Activated T-helper 2 cell treated with anti-CD3 and anti-CD28 coated beads, Interferon-gamma antibody, Interleukin-2, Interleukin-4, amounts not matched to agents 10 μg/mL and 5 μg/mL and 100 μg/mL, durations not matched to agents 14 hours and 24 hours and 36 hours (primary cell): ENCODE measurements at places on chromosomes 2 and 18.

- no peak for DNase-seq
Measured at GRCh38 chr2:220962556-220962955, 609.5 kb downstream of the EPHA4 start.

DNA sequence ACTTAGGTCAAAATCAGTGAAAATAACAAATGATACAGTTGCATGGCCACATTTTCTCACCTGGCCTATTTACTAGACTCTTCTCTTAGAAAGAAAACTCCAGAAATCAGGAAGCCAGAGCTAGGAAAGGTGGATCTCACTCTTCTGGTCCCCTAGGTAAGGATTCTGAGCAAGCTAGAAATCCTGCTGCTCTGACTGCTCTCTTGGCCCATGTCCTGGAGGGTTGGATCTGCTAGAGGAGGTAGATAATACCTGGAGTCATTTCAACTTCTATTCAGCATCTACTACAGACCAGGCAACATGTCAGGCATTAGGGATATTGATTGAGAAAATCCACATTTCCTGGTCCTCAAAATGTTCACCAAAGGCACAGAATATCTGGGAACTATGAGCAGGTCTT lies 34.9 kb downstream of the AKAIN1 start:
- no peak for DNase-seq

GRCh38 chr2:9914384-9915065 lies 37.0 kb upstream of the GRHL1 start:
- DNase-seq, result no peak

DNA sequence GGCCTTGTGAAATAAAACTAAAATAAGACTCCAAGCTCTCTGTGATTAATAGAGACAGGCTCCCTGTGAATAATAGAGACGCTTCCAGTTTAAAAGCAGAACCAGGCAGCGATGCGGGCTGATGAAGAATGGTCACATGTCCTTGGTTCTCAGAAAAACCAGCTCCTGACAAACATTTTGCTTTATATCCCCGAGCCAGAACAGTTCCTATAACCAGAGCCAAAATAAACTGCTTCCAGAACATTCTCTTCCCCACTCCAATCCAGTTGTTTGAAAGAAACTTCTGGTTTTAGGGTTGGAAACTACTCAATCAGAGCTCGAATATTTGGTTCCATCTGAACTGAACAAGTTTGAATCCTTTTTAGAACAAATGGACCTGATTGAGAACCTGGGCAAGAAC lies 213.7 kb downstream of the TSN start:
- no peak for DNase-seq

DNA sequence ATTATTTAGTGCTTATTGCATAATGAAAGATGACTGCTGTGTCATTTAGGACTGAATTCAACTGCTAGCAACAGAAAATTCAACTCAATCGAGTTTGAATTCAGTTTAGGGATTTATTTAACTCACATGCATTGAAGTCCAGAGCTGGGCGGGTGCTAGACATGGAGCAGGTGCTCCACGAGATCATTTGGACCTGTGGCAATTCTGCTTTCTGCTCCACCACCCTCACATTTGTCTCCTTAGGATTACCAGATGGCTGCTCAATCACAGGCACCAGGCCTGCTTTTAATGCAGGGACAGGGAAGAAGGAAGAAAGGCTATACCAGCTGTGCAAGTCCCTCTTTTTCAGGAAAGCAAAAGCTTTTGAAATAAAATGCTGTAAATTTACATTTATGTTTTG lies 572.9 kb upstream of the SLC8A1 start:
- DNase-seq, result no peak

GRCh38 chr2:673615-674320 lies 3.4 kb downstream of the TMEM18 start:
- DNase-seq, result no peak

- DNase-seq, result no peak
Measured at GRCh38 chr2:50763776-50764175, 268.2 kb downstream of the NRXN1 start.

DNA sequence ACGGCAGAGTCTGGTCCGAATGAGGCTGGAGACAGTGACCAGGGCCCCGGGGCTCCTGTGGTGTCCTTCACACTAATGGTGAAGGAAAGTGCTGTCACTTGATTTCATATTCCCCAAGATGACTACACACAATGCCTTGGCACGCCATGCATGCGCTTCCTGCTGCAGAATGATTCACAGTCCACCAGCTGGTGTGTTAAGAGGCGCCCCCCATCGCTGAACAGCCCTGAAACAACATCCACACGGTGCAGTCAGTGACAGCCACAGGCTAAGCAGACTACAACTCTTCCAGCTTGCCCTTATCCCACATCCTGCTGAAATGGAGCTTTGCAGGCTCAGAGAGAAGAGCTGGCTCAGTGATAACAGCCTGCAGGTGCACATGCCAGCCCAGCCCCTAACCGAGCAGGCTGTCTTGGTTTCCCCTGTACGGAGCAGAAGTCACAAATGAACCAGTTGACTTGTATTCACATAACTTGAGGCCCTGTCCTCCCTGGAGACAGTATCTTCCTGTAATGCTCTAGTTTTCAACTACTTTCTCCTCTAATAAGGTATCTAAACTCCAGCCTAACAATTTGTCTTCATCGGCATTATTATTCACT lies 24.3 kb upstream of the CDH20 start:
- DNase-seq, result no peak

GRCh38 chr2:141933226-141933625 lies 197.6 kb downstream of the LRP1B start:
- no peak for DNase-seq

DNA sequence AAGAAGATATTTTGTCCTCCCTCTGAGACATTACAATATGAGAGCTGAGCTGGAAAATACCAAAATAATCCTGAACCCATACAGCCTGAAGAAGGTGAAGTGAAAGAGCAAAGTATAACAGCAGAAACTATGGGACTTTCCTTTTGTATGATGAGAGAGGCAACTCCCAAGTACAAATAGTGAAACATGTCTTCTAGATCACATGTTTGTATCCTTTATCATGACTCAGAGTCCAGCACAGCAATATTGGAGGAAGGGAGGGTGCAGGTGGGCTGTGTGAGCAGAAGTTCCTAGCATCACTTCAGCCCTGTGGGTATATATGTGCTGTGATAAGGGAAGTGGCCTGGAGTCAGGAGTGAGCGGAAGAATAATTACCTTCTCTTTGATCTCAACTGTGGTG lies 265.6 kb upstream of the NRXN1 start:
- DNase-seq, result no peak

- DNase-seq, result no peak
Measured at GRCh38 chr18:46546111-46546640, 110.8 kb downstream of the LOXHD1 start.

DNA sequence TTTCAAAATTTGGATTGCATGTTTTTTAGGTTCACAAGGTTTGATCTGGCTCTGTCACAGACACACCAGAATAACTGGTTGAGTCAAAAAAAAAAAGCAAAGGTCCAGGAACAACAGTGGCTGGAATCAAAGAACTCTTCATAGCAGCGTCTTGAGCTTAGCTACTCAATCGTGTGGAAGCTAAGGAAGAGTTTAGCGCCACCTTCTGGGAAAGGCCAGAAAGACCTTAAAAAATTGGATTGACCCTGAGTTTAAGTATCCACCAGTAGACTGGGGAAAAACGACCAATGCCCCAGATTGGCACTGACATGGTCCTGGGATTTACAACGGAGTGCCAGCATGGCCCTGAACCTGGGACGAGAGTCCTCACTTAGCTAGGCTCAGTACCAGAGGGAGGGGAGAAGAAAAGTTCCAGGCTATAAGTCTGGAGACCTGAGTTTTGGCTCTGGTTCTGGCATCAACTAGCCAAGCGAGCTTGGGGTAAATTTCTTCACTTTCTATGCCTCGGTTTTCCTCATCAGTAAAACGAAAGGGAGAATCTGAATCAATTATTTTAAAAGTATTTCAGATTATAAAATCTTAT lies 71.1 kb upstream of the TFCP2L1 start:
- DNase-seq, result no peak

- no peak for DNase-seq
Measured at GRCh38 chr2:233163486-233164103, 87.9 kb upstream of the ATG16L1 start.

- DNase-seq, result no peak
Measured at GRCh38 chr2:8522687-8523086, 159.2 kb upstream of the ID2 start.

- DNase-seq, result no peak
Measured at GRCh38 chr2:131143803-131144202, 38.7 kb downstream of the PLEKHB2 start.

DNA sequence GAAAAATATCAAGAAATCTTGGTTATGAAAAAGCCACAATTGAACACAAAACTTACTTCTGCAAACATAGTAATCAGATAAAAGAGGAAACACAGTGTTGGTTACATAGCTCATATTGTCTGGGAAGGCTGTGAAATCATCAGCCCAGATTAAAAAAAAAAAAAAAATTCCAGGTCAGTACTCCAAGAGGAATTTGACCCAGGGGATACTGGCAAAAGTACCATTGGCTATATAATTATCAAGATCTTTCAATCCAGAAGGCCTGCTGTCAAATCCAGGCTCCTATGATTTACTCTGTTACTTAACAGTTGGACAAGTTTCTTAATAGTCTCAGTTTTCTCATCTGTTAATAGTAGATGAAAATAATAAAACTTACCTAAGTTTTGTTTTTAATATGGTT lies 12.9 kb upstream of the IKZF2 start:
- DNase-seq, result no peak

DNA sequence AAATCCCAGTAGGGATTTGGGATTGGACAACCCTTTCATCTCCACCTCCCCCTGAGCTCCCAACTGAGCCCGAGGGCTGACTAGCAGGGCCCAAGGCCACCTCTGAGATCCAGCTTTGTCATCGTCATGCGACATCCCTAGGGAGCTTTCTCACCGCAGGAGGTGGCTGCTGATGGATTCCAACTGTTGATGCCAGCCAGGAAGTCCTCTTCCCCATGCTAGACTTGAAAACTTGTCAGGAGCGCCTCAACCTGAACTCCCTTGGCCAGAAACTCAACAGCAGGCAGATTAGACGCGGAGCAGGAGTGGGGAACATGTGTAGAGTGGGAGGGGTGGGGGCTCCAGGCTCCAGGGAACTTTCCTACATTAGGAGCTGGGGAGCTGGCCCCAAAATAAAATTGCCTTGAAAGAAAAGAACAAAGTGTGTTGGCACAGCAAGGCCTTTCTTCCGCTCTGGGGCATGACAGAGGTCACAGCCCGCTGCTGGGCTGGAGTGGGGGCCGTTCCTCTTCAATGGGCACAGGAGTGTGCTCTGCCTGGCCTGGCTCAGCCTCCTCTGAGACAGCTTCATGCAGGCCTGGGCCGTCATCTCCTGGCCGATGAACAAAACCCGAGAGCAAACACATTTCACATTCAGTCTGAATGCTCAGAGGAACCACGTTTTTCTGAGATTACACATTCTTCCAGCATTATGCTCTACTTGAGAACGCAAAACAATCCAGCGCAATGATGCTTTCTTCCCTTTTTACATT lies 34.5 kb downstream of the EMILIN2 start:
- DNase-seq, result no peak

DNA sequence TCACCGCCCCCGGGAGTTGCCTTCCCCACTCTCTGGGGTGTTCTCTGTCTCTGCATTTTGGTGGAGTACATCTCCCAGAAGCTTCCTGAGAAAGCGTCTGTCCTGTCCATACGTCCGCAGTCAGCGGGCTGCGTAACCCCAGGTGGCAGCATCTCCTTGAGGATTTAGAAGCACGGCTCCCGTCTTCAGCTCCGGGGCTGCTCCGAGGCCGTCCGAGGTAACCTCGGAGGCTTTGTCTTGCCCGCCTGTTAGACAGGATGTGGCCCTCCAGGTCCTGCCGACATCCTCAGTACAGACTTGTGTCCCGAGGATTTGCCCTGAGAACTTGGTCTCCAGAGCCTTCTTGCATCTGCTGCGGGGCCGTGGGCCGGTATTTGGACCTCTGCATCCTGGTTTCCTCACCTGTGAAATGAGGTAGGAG lies 58.4 kb downstream of the CTDP1 start:
- no peak for DNase-seq

- DNase-seq, result no peak
Measured at GRCh38 chr2:18381386-18381785, 179.1 kb downstream of the RDH14 start.

DNA sequence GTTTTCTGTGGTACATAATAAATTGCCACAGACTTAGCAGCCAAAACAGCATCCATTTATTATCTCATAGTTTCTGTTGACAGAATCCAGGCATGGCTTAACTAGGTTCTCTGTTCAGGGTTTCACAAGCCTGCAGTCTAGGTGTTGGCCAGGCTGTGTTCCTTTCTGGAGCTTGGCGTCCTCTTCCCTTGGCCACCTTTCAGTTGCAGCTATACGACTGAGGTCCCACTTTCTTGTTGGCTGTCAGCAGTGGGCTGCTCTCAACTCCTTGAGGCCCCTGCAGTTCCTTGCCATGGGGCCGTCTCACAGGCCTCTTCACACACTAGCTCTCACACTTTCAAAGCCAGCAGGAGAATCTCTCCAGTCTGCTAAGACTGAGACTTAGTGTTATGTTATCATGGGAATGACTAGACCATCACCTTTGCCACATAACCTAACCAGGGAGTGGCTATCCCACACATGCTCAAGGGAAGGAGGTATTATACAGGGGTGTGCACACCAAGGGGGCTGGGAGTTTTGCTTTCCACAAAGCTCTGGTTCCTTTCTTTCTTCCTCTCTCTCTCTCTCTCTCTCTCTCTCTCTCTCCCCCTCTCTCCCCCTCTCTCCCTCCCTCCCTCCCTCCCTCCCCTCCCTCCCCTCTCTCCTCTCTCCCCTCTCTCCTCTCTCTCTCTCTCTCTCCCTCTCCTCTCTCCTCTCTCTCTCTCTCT lies 15.8 kb downstream of the RIOK3 start:
- no peak for DNase-seq

DNA sequence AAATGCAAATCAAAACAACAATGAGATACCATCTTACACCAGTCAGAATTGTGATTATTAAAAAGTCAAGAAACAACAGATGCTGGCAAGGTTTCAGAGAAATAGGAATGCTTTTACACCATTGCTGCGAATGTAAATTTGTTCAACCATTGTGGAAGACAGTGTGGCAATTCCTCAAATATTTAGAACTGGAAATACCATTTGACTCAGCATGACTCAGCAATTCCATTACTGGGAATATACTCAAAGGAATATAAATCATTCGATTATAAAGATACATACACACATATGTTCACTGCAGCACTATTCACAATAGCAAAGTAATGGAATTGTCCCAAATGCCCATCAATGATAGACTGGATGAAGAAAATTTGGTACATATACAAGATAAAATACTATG lies 516.7 kb downstream of the ERBB4 start:
- no peak for DNase-seq

DNA sequence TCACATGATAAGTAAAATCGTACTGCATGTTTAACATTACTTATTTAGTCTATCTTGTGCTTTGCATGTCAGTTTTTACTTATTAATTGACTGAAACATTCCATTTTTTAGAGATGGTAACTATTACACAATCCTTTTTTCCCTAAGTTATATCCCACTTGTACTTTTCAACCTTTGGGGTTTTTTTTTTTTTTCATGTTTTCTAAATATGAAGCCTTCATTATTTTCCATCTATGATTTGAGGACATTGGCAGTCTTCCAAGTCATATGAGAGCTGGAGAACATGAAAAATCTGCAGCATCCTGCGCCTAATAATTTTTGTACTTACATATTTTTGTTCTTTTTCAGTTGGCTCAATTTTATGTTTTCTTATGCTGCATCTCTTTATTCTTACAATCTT lies 113.9 kb downstream of the MYO1B start:
- DNase-seq, result no peak
